ENCODE measurements at places on chromosomes 13 and 19.

DNA sequence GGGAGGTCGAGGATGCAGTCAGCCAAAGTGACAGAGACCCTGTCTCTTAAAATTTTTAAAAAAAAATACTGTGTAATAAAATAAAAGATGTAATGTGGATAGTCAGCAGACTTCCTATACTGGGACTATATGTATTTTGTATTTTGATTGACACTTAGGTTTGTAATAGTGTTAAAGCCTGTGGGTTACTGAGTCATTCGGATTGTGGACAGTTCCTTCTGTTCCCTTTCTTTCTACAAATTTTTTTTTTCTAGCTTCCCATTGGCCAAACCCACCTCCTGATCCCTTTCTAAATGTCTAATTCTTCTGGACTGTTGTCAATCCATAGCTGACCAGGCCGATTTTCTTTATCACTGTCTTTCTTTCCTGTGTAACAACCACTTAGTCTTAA is 108.0 kb downstream of the DNAJC3 start:
- DNase-seq: no peak

- DNase-seq: no peak
Measured at GRCh38 chr19:45668342-45668871, 386 bp downstream of the GIPR start.

DNA sequence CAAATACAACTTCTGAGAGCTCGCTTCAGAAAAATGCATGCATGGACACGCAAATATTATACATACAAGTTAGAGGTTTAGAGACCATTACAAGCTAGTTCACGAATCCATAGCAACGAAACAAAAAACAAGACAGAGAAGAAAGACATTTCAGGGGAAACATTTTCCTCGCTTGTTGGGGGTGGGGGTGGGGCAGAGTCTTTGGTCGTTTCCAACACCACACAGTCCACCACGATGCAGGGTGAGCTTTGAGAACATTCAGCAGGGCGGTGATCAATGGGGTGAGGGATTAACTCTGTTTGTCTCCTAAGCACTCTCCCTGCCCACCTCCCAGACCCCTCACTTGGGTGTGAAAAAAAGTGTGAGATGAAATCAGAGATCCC is 651 bp downstream of the OXGR1 start:
- DNase-seq: no peak

- DNase-seq: peak; percentile 84
Measured at GRCh38 chr19:19661675-19662251, 1.7 kb downstream of the ATP13A1 start.

- no peak for DNase-seq
Measured at GRCh38 chr13:58583966-58584365, 952.4 kb downstream of the PCDH17 start.

DNA sequence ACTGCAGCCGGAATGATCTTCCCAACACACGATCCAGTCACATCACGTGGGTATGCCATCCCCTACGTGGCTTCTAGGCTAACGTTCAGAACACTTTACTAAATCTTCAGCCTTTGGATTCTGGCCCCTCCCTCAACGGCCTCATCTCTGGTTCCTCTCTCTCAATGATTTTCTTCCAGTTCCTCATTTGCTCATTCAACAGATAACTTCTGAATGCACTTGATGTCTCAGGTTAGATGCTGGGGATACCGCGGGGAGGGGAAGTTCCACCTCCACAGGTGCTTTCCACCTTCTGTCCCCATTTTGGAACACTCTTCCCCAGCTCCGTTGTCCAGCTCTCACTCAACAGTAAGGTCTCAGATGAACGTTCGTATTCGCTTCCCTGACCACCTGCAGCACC is 66.1 kb downstream of the ATP7B start:
- DNase-seq: no peak

GRCh38 chr13:27977476-27978300 is 8.6 kb upstream of the CDX2 start:
- no peak for DNase-seq

- no peak for DNase-seq
Measured at GRCh38 chr13:23867027-23867491, 22.1 kb downstream of the MIPEP start.

DNA sequence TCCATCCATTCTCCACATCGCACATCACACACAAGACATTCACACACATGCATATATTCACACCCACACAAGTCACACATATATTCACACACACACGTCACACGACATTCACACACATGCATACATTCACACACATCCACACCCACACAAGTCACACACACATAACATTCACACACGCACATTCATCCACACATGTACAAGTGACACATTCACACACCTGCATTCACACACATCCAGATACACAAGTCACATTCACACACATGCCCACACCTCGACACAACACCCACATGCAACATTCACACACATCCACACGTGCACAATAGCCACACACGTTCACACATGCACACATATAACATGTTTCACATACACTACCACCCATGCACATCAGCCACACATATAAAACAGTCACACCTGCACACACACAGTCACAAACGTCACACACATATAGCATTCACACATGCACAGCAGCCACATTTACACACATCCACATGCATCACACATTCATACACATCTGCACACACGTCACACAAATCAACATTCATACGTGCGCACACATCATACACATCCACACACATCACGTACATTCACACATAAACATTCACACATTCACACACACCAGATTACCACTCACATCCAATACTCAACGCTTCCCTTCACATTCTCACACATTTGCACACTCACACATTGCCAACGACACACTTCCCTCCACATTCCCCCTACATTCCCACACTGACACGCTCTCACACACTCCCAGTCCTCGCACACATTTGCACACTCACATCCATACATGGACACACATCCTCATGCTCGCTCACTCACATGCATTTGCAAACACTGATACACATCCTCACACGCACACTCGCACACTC is 41.0 kb downstream of the ANKRD10 start:
- no peak for DNase-seq

DNA sequence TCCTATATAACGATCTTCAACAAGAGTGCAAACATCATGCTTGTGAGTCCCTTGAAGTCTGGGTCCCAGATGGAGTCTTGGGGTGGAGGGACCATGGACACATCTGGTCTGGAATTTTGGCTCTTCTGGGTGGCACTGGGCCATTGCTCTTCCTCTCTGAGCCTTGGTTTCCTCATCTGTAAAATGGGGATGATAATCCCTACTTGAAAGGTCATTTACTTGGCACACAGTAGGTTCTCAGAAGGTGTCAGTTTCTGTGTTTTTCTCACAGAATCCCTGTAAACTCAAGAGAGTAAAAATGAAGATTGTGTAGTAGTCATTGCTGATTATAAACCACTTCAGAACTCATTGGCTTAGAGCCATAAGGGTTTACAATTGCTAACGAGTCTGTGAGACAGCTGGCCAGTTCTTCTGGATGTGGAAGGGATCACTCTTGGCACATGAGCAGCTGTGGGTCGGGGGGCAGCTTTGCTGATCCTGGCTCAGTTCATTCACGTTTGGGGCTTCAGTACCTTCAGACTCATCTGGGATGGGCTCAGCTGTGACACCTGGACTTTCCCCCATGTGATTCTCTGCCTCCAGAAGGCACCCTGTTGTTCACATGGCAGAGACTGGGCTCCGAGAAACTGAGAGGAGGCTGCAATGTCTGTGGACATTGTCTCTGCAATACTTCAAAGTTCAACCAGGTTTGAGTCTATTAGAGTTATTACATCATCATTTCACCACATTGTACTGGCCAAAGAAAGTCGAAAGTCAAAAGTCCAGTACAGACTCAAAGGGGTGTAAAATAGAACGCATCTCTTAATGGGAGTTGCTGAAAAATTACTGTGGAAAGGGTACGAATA is 7.8 kb downstream of the CYP4F12 start:
- DNase-seq: no peak

GRCh38 chr19:48513289-48514122 is 1.9 kb upstream of the LMTK3 start:
- DNase-seq: peak; percentile 81

- DNase-seq: no peak
Measured at GRCh38 chr13:96707146-96707545, 287.1 kb downstream of the OXGR1 start.

DNA sequence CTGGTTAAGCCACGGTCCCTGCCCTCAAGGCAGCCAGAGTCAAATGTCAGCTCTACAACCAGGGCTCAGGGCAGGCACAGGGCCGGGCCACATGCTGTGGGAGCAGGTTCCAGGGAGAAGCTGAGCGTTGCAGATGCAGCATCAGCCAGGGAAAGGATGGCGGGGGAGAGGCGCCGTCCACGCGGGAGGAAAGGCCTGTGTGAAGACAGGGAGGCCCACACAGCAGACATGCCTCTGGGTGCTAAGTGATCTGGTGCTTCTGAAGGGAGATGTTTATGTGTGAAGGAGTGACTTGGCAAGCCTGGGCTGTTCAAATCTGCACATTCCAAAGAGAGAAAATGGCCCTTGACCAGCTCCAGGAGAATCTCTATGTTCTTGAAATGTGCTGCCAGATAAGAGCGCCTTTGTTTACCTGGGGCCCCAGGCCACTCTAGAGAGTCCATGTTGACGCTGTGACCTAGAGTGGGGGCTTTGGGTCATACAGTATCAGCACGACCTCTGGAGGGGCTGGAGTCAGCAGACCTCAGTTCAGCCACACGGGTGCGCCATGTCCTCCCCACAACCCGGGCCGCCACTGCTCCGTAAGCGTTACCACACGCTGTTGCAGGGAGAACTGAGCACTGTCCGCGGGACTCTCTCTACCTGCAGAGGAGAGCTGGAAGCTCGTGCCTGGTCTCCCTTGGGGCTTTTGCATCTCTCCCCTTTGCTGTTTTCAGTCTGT is 15.9 kb upstream of the ATF5 start:
- no peak for DNase-seq

- DNase-seq: no peak
Measured at GRCh38 chr13:76454991-76455390, 431.2 kb downstream of the KCTD12 start.

GRCh38 chr19:45424191-45425058 is 708 bp upstream of the ERCC1 start:
- DNase-seq: peak; percentile 72

DNA sequence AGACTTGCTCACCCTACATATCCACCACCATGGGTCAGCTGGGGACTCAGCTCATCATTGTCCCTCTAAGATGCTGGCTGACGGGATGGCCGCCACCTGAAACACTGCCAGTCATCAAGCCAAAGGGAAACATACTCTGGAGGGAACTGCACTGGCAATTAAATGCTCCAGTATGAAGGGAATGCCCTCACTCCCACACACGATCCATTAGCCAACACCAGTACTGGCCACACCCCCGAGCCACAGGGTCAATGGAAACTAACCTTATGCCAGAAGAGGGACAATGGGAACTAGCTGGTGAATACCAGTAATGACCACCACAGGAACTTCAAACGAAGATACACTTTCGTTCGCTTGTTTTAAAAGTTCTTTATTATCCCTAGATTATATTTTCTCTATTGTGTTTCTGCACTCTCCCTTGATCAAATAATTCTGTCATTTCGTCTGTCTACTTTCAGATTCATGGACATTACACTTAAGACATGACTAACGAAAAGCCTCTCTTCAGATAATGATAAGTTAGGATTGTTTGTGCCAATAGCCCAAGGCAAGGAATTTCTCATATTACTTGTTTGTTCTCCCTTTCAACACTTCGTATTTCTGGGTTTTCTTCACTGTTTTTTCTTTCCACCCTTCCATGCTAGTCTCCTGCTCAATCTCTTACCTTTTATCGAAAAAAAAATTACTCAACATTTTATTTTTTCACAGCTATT is 1.7 kb upstream of the ZNF507 start:
- no peak for DNase-seq

GRCh38 chr19:44003461-44004009 is 778 bp downstream of the ZNF230 start:
- DNase-seq: peak; percentile 5

DNA sequence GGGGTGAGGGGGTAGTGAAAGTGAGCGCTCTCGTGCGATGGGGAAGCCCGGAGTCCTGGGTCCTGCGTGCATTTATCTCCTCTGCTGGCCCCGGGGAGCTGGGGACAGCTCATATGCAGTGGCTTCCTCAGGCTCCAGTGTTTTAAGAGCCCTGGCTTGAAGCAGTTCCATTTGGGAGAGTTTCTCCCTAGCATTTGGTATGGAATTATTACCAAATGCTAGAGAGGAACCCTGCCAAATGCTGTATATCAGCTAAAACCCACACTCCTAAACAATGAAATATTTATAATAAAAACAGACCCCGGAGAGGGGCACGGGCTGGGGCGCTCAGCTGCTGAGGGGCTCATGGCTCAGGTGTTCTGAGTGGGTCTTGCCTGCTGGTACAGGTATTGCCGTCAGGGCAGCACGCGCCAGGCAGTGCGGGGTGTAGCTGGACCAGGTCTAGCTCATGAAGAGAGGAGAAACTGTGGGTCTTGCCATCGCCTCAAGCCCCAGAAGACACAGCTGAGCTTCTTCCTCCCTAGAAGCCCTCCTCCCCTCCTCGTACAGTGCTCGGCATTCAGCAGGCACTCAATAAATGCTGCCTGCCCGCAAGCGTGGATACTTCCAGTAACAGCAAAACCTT is 163.6 kb upstream of the ZNF536 start:
- no peak for DNase-seq

- no peak for DNase-seq
Measured at GRCh38 chr13:74683411-74683810, 549.2 kb upstream of the KLF12 start.

- DNase-seq: no peak
Measured at GRCh38 chr19:42831221-42832019, 48.1 kb downstream of the PSG1 start.

DNA sequence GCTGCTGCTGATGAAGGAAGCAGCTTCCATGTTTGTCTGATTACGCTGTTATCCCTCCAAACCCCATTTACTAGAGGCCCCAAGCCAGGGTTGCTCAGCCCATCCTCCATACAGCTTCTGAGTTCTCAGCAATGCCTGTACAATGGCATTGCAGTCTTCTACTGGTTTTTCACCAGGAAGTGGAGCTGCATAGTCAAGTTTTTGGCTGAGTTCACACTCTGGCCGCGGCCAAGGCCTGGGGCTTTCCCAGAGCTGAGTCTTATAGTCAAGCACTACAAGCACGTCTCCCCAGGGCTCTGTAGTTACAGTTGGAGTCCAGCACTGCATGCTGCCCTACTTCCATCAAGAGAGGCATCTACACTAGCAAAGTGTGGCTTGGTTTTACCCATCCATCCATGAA is 182.5 kb downstream of the POU4F1 start:
- DNase-seq: no peak

- no peak for DNase-seq
Measured at GRCh38 chr13:52974711-52975110, 53.9 kb upstream of the OLFM4 start.

GRCh38 chr19:17658666-17659065 is 29.5 kb downstream of the UNC13A start:
- no peak for DNase-seq

Data from activated CD4-positive, alpha-beta T cell treated with anti-CD3 and anti-CD28 coated beads, Interleukin-2, Interleukin-4, amounts not matched to agents 100 ng/mL and 50 ng/mL, durations not matched to agents 16 hours and 8 hours (primary cell).